NCI-H1436 treated with DMSO at 0.1 percent for 48 hours (cell line): ENCODE measurements at places on chromosomes 1 and 21.

GRCh38 chr1:50279622-50280330 lies 143.5 kb downstream of the DMRTA2 start:
- DNase-seq, result no peak

- no peak for DNase-seq
Measured at GRCh38 chr1:209621741-209622655, 30.2 kb downstream of the LAMB3 start.

GRCh38 chr1:39625462-39626273 lies 13.8 kb downstream of the HEYL start:
- DNase-seq, result no peak

DNA sequence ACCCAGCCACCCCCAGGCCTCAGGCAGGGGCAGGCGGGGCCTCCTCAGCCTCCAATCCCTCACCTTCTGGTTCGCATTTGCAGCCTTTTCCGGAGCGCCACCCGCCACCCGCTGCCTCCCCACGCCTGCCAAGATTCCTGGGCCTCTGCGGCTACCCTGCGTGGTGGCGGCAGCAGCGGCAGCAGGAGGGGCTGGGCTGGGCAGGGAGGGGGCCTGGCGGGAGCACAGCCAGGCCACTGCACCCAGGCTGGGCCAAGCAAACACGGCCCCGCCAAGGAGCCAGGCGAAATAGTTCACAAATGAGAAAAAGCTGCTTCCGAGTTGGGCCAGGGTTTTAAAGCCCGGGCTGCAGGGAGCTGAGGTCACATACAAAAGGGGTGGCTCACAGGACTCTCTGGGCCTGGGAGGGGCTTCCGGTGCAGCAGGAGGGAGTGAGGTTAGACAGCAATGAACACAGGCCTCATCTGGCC lies 9.8 kb downstream of the COL8A2 start:
- DNase-seq, result no peak

DNA sequence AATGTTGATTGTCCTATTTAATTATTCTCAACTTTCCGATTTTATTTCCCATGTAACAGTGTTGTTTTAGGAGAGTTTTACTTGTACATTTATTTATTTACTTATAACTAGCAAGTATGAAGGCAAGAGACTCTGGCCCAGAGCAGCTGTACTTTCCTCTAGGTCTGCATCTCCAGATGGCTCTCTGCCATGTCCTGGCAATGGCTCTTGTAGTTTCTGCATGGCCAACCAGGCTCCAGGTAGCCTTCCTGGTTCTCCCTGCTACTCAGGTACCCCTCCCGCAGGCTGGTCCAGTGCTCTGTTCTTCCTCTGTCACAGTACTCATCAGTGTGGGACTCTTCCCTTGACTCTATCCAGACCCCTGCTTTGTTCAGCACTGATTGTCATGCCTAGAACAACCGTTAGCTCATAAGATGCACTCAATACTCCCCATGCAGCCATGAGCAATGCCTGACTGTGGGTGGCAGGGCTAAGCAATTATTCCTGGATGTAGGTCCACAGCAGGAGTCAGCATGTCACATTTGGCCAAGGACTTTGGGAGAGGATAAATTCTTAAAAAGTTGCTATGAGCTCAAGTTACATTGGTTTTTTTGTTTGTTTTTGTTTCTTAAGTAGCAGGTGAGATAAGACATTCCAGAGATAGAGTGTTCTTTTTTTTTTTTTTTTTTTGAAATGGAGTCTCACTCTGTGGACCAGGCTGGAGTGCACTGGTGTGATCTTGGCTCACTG lies 10.9 kb upstream of the IL20 start:
- DNase-seq, result no peak

DNA sequence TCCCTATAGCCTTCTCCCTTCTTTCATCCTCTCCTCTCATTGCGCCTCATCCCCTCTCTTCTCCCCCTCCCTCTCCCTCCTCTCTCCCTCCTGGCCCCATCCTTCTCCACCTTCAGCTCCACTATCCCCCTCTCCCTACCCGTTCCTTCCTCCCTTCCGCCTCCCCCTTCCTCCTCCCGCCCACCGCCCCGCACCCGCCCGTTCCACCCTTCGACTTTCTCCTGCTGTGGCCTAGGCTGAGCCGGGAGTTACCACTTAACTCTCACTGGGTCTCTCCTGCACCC lies 1.6 kb downstream of the NPR1 start:
- no peak for DNase-seq
